ENCODE measurements at places on chromosomes 2 and 18.

DNA sequence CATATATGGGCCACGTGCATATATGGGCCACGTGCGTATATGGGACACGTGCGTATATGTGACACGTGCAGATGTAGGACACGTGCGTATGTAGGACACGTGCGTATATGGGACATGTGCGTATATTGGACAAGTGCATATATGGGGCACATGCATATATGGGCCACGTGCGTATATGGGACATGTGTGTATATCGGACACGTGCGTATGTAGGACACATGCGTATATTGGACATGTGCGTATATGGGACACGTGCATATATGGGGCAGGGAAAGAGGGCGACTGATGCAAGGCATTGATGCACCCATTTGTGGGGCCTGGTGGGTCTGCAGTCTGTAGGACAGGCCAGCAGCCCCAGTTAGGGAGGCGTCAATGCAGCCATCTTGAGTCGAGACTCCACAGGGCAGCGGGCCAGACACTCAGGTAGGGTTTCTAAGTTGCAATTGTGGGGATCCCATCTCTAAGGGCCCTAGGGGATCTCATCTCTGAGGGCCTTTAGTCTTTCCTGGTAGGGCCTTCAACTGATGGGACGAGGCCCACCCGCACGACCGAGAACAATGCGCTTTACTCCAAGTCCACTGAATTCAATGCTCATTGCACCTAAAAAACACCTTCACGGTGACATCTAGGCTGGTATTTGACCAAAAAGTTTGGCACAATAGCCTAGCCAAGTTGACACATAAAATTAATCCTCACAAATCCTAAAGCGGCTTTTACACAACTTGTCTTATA lies 92.3 kb upstream of the ZNF516 start:
- no peak for DNase-seq

DNA sequence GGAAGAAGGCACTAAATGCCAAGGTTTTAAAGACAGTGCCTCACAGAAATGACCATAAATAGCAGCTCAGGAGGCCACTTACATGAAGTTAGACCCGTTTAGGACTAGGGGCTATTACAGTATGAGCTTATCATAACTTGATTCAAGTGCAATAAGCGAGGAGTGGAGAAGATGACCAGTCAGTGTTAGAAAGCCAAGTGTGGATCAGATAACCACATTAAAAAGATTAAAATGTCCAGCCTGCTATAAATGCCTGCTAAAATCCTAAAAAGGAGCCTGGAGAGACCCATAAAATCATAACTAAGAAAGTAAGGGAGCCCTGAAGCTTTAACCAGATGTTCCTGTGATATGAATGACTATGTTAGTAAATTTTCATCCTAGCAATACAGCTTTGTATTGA lies 117.5 kb upstream of the ZNF521 start:
- no peak for DNase-seq

DNA sequence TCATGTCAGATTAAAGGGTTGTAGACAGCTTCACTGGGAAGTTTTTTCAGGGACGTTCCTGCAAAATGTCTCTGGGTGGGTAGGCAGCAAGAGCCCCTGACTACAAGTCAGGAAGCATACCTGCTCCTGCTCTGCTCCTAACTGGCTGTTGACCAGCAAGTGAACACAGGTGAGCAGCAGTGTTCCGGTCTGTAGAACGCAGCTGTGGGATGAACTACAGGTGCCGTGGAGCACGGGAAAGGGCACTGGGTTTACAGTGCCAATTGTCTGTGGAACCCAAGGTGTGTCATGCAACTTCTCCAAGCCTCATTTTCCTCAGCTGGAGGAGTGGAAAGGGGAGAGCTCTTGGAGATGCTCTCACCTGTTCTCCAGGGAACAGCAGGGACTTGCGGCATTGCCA lies 6.6 kb downstream of the ASB18 start:
- DNase-seq, result no peak

DNA sequence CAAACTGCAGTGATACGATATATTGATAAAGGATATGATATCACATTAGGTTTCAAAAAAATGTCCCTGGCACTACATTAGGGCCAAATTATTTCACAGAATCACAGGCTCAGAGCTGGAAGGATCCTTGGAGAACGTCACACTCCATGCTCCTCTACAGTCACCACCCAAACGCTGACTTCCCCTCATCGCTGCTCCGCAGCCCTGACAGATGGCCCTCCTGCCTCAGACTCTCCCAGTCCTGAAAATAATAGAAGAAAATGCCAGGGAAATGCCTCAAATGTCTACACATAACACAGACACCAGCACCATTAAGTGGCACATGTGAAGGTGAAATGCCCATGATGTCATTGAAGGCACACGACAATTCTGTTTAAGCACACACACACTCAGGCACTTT lies 72.0 kb downstream of the ZNF521 start:
- no peak for DNase-seq

DNA sequence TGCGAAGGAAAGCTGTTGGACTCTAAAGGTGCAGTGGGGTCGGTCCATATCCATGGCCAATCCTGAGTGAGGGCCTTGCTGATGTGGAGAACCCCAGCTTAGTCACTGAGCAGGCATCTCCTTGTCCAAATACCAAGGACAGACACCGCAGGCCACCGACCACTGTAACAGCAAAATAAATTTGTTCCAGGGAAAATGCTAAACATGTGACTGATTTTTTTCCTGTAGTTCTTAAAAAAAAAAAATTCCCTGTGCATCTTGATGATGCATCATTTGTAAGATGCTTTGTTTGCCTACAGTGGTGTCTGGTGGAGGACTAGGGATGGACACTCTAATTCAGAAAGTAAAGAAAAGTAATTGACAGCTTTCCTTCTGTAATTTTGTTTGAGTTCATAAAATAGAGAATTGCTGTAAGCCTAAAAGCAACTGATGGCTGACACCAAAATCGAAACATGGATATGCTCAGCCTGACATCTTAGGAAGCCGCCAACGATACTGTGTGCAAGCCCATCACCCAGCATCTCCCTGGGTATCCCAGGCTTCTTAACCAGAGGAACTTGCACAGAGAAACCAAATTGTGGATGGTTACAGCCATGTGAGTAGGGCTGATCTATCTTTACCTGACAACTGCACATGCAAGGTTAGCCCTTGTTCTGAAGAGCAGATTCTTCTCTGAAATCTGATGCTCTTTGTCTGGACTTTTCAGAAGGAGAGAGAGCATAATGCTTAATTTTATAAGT lies 188.6 kb downstream of the ARL4C start:
- no peak for DNase-seq

DNA sequence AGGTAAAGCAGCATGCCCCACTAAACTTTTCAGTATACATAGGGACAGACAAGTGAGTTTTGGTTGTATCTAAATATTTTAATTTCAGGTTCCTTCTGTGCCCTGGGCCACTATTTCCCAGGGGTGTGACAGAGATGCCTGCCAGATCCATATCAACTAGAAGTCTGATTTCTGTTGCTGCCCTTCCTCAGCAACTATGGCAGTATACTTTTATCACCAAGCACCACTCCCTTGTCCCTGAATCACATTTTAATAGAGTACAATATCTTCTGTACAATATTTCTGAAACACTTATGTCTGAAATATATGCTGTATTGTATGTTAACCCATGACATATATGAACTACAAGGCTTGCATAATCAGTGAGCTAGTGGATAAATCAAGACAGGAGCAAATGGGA lies 117.6 kb downstream of the HIBCH start:
- DNase-seq, result no peak

GRCh38 chr2:158716121-158716791 lies 78.9 kb upstream of the DAPL1 start:
- DNase-seq, result no peak

- DNase-seq, result no peak
These were observed 23.1 kb downstream of the LGALSL start for GRCh38 chr2:64477037-64477436.

DNA sequence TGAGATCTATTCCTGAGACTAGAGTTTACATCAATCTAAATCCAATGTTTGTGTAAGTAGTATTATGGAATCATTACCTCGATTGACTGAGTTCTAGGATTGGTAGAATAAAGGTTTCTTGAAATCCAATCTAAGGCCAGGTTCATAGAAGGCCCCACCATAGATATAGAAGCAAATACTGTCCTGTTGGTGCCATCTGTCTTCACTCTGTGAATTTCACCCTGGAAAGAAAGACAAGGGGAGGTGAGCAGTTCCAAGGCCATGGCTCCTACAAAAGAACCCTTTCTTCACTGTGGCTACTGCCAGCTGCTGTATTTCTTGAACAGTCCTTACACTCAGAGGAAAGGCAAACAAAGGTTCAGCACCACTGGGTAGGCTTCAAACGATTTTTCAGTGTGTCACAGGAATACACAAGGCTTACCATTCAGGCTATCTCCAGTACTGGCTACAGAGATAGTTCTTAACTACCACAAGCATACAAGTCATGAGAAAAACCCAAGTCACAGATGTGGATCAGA lies 137.0 kb downstream of the LRP2 start:
- DNase-seq, result no peak

DNA sequence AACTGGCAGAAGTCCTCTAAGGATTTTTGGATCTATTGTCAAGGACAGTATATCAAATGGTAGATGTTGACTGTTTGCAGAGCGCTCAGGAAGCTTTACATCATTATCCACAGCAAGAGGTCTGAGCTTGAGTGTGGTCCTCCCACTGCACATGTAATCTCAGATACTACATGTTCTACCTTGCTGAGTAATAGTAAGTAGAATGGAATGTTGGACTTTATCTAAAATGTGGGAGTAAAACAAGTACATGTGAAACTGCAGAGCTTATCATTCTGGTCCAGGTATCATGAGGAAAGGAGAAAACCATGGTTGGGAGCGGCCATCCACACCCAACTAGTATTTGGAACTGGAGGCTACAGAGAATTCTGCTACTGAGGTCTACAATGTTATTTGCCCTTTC lies 19.3 kb upstream of the CD28 start:
- no peak for DNase-seq

- DNase-seq, result no peak
These were observed 216.3 kb upstream of the ID2 start for GRCh38 chr2:8465560-8465959.

DNA sequence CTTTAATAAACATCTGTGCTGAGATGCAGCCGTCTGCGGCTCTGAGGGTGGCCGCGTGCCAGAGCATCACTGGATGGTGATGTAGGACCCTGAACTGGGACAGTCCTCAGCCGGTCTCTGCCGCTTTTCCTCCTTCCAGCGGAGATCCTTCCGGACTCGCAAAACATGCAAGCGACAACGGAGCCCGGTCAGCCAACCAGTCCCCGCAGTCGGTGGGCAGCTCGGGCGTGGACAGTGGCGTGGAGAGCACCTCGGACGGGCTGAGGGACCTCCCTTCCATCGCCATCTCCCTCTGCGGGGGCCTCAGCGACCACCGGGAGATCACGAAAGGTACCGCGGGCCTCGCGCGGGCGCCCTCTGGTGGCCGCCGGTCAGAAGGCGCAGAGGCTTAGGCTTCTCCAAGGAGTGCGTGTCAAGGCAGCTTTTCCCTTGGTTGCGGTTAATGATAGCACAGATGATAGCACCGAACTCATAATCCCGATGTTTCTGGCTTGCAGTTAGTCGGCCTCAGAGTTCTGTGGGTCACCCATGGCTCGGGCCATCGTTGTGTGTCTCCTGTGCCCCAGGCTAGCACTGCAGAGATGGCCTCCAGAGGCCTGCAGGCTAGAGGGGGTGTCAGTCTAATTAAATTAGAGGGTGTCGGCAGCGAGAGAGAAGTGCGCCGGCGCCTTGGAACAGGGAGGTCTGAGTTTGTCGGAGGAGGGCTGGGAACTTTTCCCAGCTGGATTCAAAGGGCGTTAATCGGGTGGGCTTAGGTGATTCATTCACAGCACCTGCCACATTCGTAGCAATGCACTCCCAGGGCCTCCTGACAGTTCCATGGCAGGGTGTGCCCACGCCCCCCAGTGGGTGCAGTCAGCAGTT lies 38.5 kb downstream of the LPIN1 start:
- no peak for DNase-seq

GRCh38 chr2:95069465-95069864 lies 44.0 kb downstream of the MAL start:
- no peak for DNase-seq

DNA sequence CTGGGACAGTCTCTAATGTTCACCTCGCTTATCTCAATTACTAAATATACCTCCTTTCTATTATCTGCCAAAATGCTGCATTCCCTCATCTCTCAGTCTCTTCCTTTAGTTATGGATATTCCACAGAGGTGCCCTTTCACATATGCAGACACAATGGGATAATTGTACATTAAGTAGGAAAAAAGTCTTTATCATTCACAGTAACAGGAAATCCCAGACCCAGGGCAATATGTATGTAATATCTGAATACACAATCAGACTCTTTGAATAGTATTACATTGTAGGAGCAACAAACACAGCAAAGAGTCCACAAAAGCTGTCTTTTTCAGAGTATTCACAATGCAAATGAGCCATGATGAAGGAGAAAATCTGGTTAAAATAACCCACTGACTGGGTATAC lies 1399.0 kb upstream of the ZEB2 start:
- DNase-seq, result no peak

GRCh38 chr2:9673914-9674481 lies 43.2 kb upstream of the YWHAQ start:
- DNase-seq, result no peak

All from NCI-H774 (cell line).